ENCODE measurements at places on chromosomes 5 and 9.

DNA sequence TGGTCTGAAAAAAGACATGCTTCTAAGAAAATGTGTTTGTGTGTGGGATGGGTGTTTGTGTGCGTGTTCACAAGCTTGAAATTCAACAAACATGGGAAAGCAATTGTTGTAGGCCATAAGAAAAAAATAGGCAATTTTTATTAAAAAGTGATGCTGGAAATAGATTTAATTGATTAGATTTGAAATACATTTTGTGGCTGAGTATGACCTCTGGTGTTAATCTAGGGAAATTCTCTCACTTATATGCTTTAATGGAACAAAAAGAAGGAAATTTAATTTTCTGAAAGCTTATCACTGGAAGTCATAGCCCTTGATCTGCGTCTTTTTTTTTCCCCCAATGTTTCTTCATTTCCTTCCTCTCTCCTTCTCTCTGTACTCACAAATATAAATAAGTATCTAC lies 3.5 kb upstream of the KCNN2 start:
- DNase-seq: no peak

- no peak for DNase-seq
Observed at GRCh38 chr9:35730486-35730854, 1.5 kb downstream of the TLN1 start.

DNA sequence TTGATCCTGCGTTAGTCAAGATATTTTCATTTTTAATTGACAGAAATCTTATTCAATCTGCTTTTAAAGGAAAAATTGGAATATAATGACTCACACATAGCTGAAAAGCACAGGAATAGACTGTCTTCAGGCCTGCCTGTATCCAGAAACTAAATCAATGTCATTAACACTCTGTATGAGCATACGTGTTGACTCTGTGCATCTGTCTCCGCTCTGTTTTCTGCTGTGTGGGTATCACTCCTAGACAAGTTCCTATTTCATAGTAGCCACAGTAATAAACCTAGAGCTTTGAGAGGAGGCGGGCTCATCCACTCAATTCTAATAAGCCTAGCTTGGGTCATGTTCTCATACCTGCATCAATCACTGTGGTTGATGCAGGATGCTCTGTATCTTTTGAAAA lies 267.6 kb downstream of the KCTD16 start:
- no peak for DNase-seq

DNA sequence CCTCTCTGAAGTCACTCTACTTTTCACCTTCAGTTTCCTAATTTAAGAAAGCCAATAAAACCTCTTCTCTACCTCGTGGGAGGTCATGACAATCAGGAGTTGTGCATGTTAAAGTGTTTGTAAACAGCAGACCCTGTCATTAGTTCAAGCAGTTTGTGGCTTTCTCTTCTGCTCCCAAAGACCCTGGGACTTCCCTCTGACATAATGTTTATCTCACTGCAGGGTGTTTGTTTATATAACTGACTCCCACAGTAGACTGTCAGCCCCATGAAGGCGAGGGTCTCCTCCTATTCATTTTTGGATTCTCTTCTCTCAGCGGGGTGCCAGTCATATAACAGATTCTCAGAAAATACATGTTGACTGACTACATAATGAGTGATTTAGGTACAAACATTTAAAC lies 360.0 kb upstream of the ZNF462 start:
- no peak for DNase-seq

GRCh38 chr5:125708583-125708982 lies 714.6 kb upstream of the GRAMD2B start:
- DNase-seq: no peak

DNA sequence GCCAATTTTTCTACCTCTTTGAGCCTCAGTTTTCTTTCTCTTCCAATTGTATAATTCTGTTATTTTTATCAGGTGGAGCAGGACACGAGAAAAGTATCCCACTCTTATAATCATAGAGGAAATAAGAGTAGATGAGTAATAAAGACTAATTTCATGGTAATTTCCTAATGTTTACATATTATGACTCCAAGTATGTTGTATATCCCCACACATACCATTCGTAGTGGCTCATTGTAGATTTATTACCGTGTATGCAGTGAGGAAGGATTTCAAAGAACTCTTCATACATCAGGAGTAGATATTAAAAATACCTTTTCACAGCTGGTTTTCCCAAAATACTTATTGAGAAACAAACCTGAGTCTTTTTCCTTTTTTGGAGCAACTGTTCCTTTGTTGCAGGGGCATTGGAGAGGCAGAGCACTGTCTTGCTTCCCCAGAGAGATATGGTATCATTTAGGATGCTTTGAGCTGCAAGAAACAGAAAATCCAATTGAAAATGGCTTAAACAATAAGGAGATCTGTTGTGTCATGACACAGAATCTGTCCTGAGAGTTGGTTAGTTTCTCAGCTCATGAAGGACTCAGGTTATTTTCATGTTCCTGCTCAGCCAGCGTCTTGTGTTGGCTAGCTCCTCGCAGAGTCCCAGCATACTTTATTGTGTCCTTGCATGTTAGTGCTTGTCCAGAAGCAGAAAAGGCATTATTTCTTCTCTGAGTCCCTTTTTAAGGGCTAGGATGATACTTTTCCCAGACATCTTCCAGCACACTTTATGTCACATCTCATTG lies 291.2 kb downstream of the ARHGAP26 start:
- DNase-seq: peak; percentile 83

DNA sequence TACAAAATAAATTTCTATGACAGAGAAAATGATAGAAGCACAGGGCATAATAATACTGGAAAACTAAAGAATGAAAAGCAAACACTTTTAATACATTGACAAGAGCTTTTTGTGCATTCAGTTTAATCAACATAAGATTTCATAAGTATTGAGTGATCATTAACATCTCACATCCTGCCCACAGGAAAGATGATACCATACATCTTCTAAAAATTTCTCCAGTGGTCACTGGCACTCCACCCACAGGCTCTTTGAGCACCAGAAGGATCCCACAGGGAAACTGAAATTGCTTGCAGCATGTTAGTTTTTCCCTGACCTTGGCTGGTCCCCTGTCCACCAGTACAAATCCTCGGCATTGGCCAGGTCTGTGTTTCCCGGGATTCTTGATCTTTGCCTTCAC lies 186.0 kb downstream of the CEMIP2 start:
- no peak for DNase-seq

GRCh38 chr9:22452415-22453010 lies 5.9 kb downstream of the DMRTA1 start:
- DNase-seq: no peak

DNA sequence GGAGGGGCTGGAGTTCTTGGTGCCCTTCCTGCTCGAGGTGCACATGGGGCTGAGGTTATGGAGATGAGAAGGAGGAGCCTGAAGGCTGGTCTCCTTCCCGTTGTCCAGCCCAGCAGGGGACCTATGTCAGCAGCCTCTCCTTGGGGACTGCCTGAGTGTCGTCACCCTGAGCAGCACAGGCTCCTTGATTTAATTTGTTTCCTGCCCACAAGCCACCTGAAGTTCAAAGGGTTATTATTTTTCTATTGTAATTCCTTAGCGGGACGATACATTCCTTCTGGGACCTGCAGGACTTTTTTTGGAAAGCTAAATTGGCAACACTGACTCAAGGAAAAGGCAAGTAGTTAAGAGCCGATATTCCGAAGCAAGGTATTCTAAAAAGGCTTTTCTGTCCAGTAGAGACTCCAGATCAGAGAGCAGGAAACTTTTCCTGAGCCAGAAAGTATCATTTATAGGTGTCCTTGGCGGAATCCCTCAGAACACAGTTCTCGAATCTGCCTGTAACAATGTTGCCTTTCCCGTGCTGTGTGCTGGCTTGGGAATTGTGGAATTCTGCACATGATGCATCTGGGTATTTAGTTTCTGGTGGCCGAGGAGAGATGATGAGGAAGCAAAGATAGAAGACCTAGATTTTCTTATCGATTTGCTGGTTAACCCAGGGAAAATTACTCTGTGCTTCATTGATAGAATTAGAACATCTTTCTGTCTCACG lies 55.4 kb downstream of the ARHGAP26 start:
- no peak for DNase-seq

- DNase-seq: peak; percentile 24
Observed at GRCh38 chr5:41788941-41789368, 81.3 kb downstream of the OXCT1 start.

GRCh38 chr5:124365361-124365801 lies 381.1 kb downstream of the ZNF608 start:
- no peak for DNase-seq

GRCh38 chr5:65021527-65022226 lies 252.9 kb downstream of the CWC27 start:
- DNase-seq: no peak

- DNase-seq: no peak
Observed at GRCh38 chr5:57738301-57738700, 255.7 kb upstream of the ACTBL2 start.

DNA sequence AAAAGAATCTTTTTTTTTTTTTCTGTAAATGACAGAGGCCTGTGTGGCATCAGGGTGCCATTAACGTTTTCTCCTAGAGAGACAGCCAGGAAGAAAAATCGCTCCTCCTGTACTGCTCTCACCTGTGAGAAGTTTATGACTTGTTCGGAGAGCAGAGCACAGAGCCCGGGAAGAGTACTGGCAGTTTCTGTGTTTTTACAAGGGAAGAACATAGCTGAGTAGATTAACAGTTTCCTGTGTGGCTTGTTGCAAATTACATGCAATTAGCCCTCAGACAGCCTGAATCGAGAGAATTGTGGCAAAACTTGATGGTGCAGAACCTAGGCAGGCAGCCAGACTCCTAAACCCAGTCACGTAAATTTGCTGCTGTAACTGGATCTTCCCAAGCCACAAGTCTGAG lies 32.1 kb downstream of the PRKACG start:
- no peak for DNase-seq

- no peak for DNase-seq
Observed at GRCh38 chr5:2333291-2333690, 418.2 kb downstream of the IRX2 start.

DNA sequence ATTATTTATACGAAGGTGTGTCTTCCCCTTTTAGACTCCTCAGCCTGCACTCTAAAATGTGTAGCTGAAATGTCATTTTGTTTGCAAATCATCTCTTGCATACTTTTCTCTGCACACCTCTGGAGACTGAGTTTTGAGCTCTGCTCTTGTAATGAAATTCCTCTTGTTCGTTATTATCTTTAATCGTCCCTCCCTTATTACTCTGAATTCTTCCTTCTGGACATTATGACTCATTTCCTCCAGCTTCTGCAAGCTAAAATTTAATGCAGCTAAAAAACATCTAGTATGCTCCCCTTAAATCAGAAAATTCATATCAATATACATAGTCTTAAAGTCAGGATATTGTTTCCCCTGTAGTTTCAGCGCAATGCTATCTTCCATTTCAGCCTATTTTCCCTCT lies 13.5 kb downstream of the ISL1 start:
- DNase-seq: no peak

DNA sequence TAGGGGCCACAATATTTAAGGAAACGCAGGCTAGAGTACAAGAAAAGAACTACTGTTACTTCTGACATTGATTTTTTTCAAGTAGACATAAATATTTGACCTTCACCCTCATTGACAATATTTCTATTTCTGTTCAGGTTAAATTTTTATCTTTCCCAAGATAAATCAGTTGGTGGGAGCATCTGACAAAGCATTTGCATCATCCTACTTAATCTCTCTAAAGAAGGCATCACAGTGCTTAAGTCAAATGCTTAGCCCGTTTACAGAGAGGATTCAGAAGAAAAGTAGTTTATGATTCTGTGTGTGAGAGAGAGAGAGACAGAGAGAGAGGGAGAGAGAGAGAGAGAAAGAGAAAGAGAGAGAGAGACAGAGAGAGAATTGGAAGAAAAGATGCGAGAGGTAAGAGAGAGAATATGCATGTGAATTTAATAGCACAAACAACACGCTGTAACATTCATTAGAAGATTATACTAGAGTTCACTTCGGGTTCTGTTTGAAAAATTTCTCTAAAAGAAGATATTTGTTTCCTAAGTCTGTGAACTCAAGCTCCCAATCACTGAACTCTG lies 1093.3 kb upstream of the CDH6 start:
- no peak for DNase-seq

DNA sequence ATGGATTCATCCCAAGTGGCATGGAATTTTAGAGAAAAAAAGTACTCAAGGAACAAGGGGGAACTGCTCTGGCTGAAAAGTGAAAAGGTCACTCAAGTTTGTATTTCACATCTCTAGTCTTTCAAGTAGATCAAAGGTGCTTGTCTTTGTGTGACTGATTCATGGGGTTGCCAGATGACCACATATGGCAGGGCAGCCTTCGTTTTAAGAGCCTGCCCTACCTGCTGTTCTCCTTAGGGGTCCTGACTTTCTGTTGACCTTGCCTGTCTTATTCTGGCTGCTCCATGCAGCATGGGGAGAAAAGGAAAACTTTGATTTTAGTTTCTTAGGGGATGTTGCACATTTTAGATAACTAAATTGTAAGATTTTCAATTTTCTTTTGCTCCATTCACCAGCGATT lies 877.7 kb downstream of the TLE1 start:
- DNase-seq: no peak

DNA sequence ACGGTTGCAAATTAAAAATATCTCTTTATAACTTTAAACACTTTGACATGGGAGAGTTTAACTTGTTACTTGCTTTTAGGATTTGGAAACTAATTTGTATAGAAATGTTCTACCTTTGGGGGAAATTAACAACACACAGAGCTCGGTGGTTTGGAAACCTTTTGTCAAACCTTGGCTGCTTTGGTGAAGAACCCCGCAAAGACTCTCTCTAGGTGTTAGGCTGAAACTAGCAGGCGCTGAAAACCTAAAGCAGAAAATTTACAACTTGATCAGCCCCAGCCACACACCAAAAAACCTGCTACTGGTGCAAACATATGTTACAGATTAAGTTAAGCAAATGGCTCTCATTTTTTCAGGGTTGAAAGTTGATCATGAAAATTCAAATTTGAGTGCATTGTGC lies 25.8 kb downstream of the NR2F1 start:
- no peak for DNase-seq

DNA sequence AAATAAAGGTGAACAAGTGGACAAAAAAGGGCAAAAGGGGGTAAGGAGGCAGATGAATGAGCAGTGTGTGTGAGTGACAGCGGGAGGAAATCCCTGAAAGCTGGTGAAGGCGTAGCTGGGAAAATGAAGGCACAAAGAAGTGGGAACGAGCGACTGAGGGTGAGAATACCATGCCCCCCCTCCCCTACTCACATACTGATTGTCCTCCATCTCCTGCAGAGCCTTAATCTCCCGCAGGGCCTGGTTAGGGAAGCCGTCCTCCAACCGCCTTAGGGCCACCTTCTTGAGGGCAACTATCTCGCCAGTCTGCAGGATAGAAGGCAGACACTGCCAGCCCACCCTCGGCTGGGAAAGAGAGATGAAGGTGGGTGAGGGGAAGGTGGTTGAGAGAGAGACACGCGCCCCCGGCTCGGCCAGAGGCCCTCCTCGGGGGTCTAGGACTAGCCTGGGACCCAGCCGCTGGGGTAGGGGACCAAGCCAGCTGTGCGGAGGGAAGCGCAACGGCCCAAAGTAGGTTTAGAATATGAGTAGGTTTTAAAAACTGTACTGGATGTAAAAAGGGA lies 522 bp downstream of the CDK20 start:
- DNase-seq: no peak
